Right renal pelvis (tissue), 4 donors: ENCODE measurements at places on chromosomes 13 and 19.

- no peak for DNase-seq
These were observed 59.1 kb downstream of the IRS2 start for GRCh38 chr13:109727251-109727650.

DNA sequence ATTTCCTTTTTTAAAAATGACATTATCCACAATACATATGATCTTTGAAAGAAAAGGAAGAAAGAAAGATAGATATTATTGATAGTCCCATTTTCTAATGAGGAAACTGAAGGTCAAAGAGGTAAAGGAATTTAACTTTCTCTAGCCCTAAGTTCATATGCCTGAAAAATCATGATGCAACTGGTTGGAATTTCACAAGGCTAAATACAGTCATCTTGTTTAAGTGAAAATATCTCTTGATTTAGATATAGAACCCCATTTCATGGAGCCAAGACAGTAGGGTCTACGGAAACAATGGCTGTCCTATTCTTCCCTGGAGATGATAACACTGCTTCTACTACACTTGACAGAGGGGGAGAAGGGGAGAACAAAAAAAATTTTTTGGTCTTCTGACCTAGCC lies 366.2 kb downstream of the DNAJC15 start:
- DNase-seq = no peak

DNA sequence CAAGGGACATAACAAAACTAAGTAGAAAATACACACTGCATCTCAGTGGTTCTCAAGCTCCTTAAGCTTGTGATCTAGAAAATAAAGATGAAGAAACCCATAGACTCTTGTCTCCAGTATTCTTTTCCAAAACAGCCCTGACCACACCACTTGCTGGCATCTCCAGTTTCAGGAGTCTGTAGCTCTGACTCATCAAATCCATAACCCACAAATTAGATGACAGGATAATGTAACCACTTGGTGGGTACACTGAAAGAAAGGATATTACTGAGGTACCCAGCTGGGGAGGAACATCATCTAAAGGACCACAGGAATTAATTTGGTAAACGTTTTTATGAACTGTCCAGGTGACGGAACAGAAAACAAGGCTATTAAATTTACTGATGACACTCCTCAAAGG lies 214.7 kb downstream of the VWA8 start:
- DNase-seq = no peak

DNA sequence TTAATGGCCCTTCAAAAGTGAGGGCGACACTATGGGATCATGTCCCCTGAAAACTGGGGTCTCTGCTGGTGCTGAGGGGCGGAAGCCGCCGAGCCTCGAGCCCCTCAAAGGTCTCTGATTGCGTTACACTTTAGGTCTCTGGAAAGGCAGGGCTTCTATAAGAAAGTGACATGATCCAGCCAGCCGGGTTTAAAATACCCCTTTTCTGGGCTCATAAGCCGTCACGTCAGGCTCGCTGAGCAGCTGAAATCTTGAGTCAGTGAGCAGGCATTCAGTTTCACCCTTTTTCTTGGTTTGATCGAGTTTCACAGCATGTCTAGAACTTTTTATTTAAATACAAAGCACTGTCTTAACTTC lies 600 bp upstream of the HMGB1 start:
- no peak for DNase-seq

DNA sequence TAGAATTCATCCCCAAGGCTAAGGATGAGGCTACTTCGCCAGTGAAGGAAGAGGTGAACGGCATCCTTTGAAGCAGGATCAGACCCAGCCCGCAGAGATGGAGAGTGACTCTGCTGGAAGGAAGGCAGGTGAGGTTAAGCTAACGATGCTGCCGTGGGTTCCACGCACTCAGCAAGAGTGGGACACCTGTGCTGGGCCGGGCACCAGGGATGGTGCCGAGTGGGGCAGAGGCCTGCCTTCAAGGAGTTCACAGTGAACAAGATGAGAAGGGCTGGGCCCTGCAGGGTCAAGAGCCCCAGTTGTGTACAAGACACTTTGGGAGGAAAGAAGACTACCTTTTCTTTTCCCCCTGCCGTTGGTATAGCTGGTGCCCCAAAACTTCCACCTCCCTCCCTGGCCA lies 606.6 kb downstream of the LIG4 start:
- DNase-seq = no peak

GRCh38 chr19:44903216-44903601 lies 2.4 kb upstream of the APOE start:
- no peak for DNase-seq

- no peak for DNase-seq
These were observed 276.8 kb downstream of the TSHZ3 start for GRCh38 chr19:31072451-31072850.

DNA sequence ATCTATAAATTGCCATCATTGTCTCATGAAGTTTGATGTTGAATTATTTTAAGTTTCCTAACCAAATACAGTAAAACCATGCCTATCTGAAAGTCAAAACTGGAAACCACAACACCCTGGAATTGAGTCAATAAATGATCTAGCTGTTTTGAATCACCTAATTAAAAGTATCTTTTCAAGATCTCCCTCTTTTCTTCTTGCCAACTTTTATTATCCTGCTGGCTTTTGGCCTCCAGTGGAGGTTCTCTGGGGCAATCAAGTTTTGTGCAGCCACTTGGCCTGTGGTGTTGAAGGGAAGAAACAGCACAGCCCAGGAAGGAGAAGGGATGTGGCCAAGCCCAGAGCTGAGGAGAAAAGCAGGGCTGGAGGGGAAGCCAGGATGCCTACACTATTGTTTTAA lies 255.4 kb downstream of the COG6 start:
- DNase-seq = no peak
